ENCODE measurements at places on chromosomes 12 and 14. TPM values are rescaled to one million over a fixed set of nuclear protein-coding genes. Genes with fewer than 3 reads are reported as not detected.

DNA sequence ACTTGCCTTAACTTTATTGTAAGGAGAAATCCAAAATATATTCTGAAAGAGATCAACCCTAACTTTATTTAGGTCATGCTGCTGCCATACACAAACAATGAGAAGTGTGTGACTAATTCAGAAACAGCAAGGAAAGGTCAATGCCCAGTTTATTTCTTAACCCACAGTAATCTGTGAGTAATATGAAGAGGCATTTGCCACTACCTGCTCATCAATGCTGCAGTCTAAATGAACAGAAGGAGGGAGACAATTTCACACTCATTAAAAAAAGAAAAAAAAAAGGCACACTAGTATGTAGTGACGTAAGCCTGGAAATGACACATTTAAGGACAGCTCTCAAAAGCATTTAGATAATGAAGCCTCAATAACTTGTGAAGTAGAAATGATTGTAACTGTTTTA lies 90.5 kb upstream of the FOXN3 start:
- H3K4me1 ChIP-seq: no peaks in the 10 kb centered on the region
- H3K4me3 ChIP-seq: no peak overlapping the region
- no peaks in the 10 kb centered on the region for H3K27me3 ChIP-seq

- no peak overlapping the region for H3K4me3 ChIP-seq
- DNase-seq: no peak
- H3K27ac ChIP-seq: no peak overlapping the region
- no peaks in the 10 kb centered on the region for H3K4me1 ChIP-seq
- no peaks in the 10 kb centered on the region for H3K27me3 ChIP-seq
Measured at GRCh38 chr14:92577321-92577742, 63.8 kb downstream of the RIN3 start.

GRCh38 chr14:94051115-94051514 lies 25.0 kb downstream of the OTUB2 start:
- no peak overlapping the region for H3K27ac ChIP-seq
- peaks cover 87% of the 10 kb centered on the region for H3K36me3 ChIP-seq
- peak; percentile 78 for DNase-seq
- no peak overlapping the region for H3K4me3 ChIP-seq
- H3K4me1 ChIP-seq: no peaks in the 10 kb centered on the region

GRCh38 chr12:120363274-120363855 lies 5.6 kb downstream of the MSI1 start:
- H3K27me3 ChIP-seq: no peaks in the 10 kb centered on the region
- peak overlapping the region; percentile 100 for H3K27ac ChIP-seq
- peaks cover 73% of the 10 kb centered on the region for H3K36me3 ChIP-seq
- peak; percentile 74 for DNase-seq
- no peak overlapping the region for H3K4me3 ChIP-seq

GRCh38 chr12:61797266-61797665 lies 462.9 kb upstream of the USP15 start:
- DNase-seq: no peak
- H3K27me3 ChIP-seq: no peaks in the 10 kb centered on the region
- no peak overlapping the region for H3K27ac ChIP-seq
- no peaks in the 10 kb centered on the region for H3K4me1 ChIP-seq
- no peak overlapping the region for H3K4me3 ChIP-seq
- no peaks in the 10 kb centered on the region for H3K36me3 ChIP-seq

DNA sequence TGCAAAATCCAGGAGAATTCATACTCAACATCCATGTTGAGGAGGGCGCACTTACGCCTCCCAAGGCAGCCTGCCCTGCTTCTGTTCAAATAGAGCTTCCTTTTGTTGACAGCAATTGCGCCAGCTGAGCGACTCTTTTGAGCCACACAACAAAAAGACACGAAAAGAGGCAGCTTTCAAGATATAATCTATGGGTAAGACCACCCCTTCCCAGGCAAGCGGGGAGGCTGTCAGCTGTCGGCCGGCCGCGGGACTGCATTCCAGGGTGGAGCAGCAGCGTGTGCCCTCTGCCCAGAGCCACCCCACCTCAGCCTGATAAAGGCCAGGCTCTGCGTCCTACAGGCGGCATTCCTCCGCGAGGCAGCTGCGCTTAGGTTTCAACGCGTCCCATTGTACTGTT lies 15.8 kb upstream of the STAB2 start:
- peaks cover 7% of the 10 kb centered on the region for H3K27me3 ChIP-seq
- H3K4me3 ChIP-seq: no peak overlapping the region
- no peaks in the 10 kb centered on the region for H3K4me1 ChIP-seq
- H3K27ac ChIP-seq: peak overlapping the region; percentile 50

GRCh38 chr12:48866052-48866711 lies 512 bp upstream of the RND1 start:
- peaks cover 2% of the 10 kb centered on the region for H3K4me1 ChIP-seq
- no peak for DNase-seq
- no peaks in the 10 kb centered on the region for H3K27me3 ChIP-seq

GRCh38 chr14:24693983-24694382 lies 60.0 kb upstream of the GZMB start:
- H3K4me1 ChIP-seq: peaks cover 3% of the 10 kb centered on the region
- peak overlapping the region; percentile 76 for H3K27ac ChIP-seq
- DNase-seq: no peak

- H3K4me3 ChIP-seq: no peak overlapping the region
- no peak for DNase-seq
- no peak overlapping the region for H3K27ac ChIP-seq
- H3K4me1 ChIP-seq: no peaks in the 10 kb centered on the region
Measured at GRCh38 chr14:57848353-57848752, 17.5 kb downstream of the SLC35F4 start.

DNA sequence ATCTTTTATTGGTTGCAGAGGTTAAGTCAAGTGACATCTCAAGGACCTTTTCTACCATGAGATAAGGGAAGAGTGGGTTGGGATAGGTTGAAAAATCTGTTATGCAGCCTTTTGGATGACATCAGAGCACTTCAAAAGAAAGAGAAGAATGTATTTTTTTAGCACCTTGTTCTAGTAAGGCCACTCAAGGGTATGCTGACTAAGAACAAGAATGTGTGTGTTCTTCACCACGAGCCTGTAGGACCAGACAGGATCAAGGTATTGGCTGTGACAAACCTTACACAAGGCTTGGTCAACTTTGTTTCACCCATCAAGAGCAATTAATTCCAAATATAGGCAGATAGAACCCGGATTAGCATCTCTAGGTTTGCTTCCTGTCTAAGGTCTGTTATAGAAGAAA lies 142.5 kb downstream of the SAMD4A start:
- no peaks in the 10 kb centered on the region for H3K27me3 ChIP-seq
- no peak overlapping the region for H3K4me3 ChIP-seq
- no peak for DNase-seq
- H3K4me1 ChIP-seq: no peaks in the 10 kb centered on the region
- no peaks in the 10 kb centered on the region for H3K36me3 ChIP-seq

DNA sequence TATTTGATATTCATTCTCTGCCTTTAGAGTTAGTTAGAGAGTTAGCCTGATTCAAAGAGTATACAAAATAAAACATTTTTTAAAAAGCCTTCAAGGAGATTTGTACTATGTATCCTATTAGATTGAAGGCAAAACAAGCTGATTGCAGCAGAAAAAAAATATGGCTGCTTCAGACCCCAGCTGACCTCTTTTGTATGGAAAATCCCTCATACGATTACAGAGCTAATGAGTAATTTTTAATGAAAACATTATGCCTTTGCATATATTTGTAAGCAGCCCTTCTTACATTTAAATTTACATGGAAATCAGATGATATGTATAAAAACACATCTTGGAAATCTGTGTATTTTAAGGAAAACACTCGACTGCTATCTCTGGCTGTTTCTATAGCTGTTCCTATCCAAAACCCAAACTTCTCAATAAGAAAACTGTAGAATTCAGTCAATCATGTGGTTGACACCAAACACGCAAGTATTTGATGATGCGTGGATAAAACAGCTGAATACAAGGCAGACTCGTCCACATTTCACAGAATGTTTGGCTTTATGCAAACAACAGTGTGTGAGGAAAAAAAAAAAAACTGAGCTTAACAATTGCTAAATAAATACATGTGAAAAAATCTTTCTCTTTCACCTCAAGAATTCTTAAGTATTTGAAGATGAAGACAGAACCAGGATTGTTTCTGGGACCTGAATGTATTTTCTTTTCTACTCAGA lies 275.3 kb downstream of the EGLN3 start:
- H3K4me1 ChIP-seq: no peaks in the 10 kb centered on the region
- H3K36me3 ChIP-seq: no peaks in the 10 kb centered on the region
- DNase-seq: no peak
- no peak overlapping the region for H3K27ac ChIP-seq
- H3K27me3 ChIP-seq: no peaks in the 10 kb centered on the region
- H3K4me3 ChIP-seq: no peak overlapping the region

- DNase-seq: no peak
- no peak overlapping the region for H3K4me3 ChIP-seq
- no peaks in the 10 kb centered on the region for H3K27me3 ChIP-seq
- H3K27ac ChIP-seq: no peak overlapping the region
- H3K36me3 ChIP-seq: no peaks in the 10 kb centered on the region
Measured at GRCh38 chr14:75205591-75205990, 29.2 kb upstream of the TMED10 start.

DNA sequence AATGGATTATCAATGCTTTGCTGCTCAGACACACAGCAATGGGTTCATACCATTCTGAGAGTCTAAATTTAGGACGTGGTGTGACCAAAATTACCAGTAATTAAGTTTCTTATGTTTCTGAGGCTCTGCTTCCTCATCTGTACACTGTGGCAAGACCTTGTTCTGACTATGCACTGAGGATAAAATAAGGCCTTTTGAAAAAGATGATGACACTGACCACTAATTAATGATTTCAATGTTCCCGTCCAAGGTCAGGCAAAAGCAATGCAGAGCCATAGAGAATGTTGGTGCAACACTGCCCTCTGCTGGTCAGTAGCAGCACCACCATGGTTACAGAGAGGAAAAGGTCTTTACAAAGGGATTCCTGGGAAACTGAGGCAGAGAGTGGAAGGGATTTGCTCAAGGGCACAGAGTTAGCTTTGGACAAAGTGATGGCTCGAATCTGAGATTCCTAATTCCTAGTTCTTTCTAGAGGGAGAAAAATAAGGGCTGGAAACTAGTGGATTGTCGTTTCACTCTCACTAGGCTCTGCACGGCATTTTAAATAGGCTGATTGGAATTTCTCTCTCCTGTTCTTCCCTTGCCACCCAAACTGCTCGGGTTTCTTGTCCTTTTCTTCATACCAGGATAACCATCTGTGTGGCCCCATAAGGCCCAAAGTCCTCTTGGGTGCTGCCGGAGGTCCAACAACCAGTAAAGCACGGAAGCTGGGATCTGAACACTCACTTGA lies 22.3 kb upstream of the P2RX7 start:
- no peak overlapping the region for H3K27ac ChIP-seq
- H3K36me3 ChIP-seq: no peaks in the 10 kb centered on the region
- H3K27me3 ChIP-seq: no peaks in the 10 kb centered on the region
- H3K4me1 ChIP-seq: no peaks in the 10 kb centered on the region
- DNase-seq: peak; percentile 89
- H3K4me3 ChIP-seq: no peak overlapping the region

- H3K4me1 ChIP-seq: no peaks in the 10 kb centered on the region
- no peak overlapping the region for H3K27ac ChIP-seq
- peaks cover 43% of the 10 kb centered on the region for H3K36me3 ChIP-seq
Measured at GRCh38 chr14:105430565-105430964, 10.9 kb downstream of the MTA1 start.

DNA sequence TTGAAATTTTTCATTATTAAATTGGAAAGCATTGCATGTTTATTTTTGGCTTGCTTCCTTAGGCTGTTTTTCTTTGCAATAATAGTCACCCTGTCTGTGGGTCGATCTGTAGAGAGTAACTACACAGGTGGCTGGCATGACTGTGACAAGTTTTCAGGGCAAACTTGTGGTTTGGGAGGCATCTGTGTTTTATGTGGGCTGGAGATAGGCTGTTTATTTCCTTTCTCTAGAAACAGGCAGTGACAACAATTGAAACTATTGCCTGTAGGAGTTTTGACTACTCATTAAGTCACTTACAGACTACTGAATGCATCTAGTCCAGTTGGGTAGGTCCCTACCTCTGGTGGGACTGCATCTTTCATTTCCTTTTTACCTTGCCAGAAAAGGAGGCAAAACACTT lies 155.6 kb downstream of the DYRK2 start:
- H3K4me1 ChIP-seq: peaks cover 1% of the 10 kb centered on the region
- H3K4me3 ChIP-seq: no peak overlapping the region
- no peak for DNase-seq
- H3K27ac ChIP-seq: peak overlapping the region; percentile 62
- H3K27me3 ChIP-seq: no peaks in the 10 kb centered on the region

DNA sequence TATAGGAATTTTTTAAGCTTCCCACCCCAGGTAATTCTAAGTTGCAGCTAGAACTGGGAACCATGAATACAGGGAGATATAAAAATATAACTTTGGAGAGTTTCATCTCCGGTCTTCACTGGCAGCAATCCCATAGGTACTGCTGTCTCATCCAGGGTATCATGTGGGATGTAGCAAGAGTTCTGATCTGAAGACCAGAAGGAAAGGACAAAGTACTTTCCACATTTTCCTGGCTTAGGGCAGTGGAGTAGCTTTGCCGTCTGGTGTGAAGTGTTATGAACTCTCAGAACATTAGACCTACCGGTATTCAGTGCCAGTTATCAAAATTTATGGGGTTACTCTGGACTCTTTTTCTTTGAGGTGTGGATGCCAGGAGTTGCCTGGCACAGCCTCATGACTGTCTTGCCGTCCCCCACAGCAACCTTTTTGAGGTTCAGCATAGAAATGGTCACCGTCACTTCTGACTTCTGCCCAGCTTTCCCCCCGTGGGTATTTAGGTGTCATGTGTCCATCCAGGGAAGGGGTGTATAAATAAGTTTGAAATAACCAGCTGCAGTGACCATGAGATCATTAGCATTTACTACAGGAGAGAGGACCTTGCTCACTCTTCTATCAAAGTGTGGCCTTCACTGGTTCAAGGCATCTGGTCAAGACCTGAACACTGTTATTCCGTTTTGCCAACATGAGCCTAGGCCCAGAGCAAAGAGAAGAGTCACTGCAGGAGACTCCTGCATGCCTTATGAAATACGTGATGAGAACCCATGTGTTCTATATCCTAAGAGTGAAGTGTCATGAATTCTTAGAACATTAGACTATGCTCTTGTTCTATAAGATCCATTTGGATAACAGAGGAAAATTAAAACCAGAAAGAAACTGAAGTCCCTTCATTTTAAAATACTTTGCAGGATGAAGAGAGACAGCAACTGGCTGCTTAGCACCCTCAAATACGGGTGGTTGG lies 22.2 kb downstream of the TMEM233 start:
- H3K4me1 ChIP-seq: no peaks in the 10 kb centered on the region
- H3K4me3 ChIP-seq: no peak overlapping the region
- no peaks in the 10 kb centered on the region for H3K36me3 ChIP-seq

Gene OR6C2
- not detected for total RNA-seq

Gene SMCO2
- 0.31 TPM for total RNA-seq

Gene WSCD2
- total RNA-seq: 0.80 TPM

Gene PSMA6
- 263 TPM for total RNA-seq

Gene OTX2
- total RNA-seq: 375 TPM

Gene CPNE6
- not detected for total RNA-seq

Gene HOTAIR
- total RNA-seq: not detected
